ENCODE measurements at places on chromosomes 1 and 21. TPM values are rescaled to one million over a fixed set of nuclear protein-coding genes. Genes with fewer than 3 reads are reported as not detected.

Gene WDR64
- not detected for polyA plus RNA-seq

Gene LAD1
- 3.9 TPM for polyA plus RNA-seq

Gene EXO1
- 0.10 TPM for polyA plus RNA-seq

Gene CIART
- 2.2 TPM for polyA plus RNA-seq

Gene KIF2C
- polyA plus RNA-seq: 0.45 TPM

Gene MTF2
- polyA plus RNA-seq: 3.1 TPM

Gene LGR6
- polyA plus RNA-seq: 1.0 TPM

Gene RPRD2
- polyA plus RNA-seq: 8.7 TPM

Gene SYT11
- polyA plus RNA-seq: 2.0 TPM

Gene PDXK
- 231 TPM for polyA plus RNA-seq

Gene GABPB2
- polyA plus RNA-seq: 3.0 TPM

Gene SNIP1
- 5.0 TPM for polyA plus RNA-seq

Measured in adipose tissue (tissue), 3 donors.